Activated CD4-positive, alpha-beta T cell treated with anti-CD3 and anti-CD28 coated beads, Interleukin-2, amount 50 U/mL, for 24 hours (primary cell): ENCODE measurements at places on chromosomes 11 and 22.

GRCh38 chr11:64150481-64151239, 15.3 kb downstream of the MACROD1 start:
- no peak for DNase-seq

GRCh38 chr11:75214411-75214821, 26.2 kb upstream of the TPBGL start:
- DNase-seq = peak; percentile 62

GRCh38 chr22:24550902-24551435, 4.0 kb downstream of the GUCD1 start:
- DNase-seq = no peak

GRCh38 chr11:132126973-132127899, 756.8 kb downstream of the NTM start:
- no peak for DNase-seq

DNA sequence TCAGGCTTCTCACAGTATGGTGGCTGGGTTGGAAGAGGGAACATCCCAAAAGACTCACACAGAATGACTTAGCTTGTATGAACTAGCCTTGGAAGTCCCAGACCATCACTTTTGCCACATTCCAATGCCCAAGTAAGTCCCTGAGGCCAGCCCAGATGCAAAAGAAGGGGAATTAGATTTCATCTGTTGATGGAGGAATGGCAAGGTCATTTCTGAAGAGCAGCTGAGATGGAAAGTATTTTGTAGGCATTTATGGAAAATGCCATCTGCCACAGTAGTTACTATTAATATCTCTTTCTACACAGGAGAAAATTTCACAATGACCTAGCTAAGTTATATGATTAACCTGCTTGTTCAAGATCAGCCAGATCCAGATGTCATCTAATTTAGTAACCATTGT, 58.8 kb downstream of the ENDOD1 start:
- DNase-seq = no peak

DNA sequence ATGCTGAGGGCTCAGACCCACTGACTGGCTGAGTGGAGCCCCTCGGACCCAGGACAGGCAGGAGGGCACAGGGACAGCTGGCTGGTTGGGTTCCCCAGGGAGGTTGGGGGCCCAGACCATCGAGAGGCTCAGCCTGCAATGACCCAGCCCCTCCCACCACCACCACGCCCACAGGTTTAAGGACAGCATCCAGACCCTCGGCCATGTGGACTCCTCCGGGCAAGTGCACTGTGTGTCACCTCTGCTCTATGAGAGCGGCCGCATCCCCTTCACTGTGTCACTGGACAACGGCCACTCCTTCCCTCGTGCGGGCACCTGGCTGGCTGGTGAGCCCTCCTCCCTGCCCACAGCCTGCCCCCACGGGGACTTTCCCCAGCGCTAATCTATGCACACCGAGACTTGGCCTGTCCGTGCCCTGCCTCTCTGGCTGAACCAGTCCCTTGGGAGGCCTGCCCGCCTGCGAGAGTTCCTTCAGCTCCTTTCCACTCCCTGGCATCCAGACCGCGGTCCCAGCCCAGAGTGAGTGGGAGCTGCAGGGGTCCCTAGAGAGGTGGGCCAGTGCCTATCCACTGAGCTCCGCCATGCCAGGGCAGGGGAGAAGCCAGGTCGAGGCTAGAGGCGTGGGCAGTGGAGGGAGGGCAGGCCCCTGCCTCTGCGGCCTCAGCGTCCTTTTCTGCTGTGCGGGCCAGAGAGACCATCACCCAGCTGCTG, 2.2 kb downstream of the SUSD2 start:
- no peak for DNase-seq

- no peak for DNase-seq
Measured at GRCh38 chr11:8095371-8095770, 14.4 kb downstream of the TUB start.

DNA sequence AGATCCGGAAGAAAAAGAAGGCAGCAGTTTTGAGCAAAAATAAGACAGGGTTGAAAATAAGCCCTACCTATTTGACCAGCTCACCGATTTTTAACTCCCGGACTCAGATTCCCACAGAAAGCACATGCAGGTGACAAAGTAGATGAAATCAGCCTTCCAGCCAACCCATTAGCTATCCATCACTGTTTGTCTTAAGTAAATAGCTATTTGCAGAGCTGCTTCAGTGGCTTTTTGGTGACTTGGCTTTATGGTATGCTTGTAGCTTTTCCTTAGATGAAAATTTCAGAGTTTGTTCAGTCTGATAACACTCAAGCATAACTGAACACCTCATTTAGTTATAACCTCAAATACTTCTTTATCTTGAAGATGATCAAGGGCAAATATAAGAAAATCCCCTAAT, 192.6 kb downstream of the HIPK3 start:
- no peak for DNase-seq

DNA sequence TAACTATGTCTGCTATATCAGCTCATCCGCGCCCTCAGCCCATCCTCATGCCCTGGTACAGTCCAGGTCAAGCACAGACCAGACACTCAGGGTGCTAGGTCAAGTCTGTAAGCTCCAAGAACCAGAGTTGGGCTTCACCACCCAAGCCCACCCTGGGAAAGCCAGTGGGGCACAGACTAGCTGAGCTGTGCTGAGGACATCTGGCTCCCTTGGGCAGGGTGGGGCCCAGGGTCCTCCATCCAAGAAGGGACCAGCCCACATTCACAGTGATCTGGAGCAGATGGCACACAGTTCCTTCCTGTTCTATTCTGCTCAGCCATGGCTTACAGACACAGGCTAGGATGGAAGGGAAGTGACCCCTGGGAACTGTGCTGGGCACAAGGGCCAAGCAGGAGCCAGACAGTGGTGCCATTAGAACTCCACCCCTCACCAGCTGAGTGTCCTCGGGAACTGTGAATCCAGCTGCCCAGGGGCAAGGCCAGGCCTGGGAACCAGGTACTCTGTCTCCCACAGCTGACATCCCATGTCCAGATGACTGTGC, 9.1 kb downstream of the P2RY6 start:
- no peak for DNase-seq
